Stimulated activated CD8-positive, alpha-beta memory T cell treated with anti-CD3 and anti-CD28 coated beads, Interleukin-12 subunit alpha, Interleukin-12 subunit beta, amount 100 ng/mL, for 4 hours (primary cell): ENCODE measurements at places on chromosomes 3 and 15.

DNA sequence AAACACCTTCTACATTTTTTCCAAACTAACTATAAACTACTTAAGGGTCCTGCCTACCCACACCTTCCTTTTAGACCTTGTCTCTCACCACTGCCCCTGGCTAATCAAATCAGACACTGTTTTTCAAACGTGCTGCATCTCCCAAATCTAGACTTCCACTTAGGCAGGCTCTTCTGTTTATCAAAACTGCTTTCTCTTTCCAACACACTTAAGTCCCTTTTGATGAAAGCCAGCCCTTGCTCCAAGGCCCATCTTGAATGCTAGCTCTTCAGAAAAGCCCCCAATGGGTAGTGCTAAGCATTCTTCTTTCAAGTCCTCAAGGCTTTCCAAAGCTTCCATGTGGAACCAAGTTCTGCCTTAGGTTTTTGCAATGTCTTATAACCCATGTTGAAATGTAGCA lies 888.3 kb downstream of the TUSC7 start:
- no peak for DNase-seq

- no peak for DNase-seq
Observed at GRCh38 chr15:48614051-48614450, 31.5 kb downstream of the FBN1 start.

DNA sequence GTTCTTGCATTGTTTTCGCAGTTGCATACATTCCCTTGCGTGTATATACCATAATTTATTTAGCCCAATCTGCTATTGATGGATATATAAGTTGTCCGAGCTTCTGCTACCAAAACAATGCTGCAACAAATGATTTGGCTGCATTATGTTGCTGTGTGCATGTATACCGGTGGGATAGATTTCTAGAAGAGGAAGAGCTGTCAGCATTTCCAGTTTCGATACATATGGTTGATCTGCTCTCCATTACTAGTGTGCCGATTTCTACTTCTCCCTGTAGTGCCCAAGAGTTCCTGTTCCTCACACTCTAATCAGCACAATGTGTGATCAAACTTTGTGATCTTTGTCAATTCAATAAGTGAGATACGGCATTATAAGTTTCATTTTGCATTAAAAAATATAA lies 92.8 kb upstream of the NMNAT3 start:
- DNase-seq, result no peak

- DNase-seq, result no peak
Observed at GRCh38 chr3:184156522-184156955, 1.4 kb downstream of the DVL3 start.

DNA sequence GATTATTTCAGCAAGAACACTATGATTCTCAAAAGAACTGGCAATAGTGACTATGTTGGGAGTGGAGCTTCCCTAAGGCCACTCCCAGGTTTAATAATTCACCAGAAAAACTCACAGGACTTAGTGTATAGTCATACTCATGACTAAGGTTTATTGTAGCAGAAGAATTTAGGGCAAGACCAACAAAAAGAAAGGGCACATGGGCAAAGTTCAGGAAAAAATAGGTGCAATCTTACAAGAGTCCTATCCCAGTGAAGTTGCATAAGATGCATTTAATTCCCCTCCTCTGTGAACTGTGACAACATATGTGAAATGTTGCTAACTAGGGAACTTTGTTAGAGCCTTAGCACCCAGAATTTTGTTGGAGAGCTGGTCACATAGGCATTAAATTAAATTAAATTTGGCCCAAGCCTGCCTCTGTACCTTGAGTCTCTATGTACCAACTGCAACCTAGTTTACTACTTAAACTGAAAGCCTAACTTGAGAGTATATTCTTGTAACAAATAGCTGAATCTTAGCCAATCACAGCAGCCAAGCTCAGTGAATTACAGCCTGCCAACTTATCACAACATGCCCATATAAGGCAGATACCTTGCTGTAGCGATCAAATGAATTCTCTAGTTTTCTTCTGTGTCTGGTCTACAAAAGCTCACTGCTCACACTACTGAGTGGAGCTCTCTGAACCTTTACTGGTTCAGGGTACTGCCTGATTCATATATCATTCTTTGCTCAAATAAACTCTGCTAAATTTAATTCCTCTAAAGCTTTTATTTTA lies 386.2 kb upstream of the ARHGEF26 start:
- DNase-seq, result no peak

DNA sequence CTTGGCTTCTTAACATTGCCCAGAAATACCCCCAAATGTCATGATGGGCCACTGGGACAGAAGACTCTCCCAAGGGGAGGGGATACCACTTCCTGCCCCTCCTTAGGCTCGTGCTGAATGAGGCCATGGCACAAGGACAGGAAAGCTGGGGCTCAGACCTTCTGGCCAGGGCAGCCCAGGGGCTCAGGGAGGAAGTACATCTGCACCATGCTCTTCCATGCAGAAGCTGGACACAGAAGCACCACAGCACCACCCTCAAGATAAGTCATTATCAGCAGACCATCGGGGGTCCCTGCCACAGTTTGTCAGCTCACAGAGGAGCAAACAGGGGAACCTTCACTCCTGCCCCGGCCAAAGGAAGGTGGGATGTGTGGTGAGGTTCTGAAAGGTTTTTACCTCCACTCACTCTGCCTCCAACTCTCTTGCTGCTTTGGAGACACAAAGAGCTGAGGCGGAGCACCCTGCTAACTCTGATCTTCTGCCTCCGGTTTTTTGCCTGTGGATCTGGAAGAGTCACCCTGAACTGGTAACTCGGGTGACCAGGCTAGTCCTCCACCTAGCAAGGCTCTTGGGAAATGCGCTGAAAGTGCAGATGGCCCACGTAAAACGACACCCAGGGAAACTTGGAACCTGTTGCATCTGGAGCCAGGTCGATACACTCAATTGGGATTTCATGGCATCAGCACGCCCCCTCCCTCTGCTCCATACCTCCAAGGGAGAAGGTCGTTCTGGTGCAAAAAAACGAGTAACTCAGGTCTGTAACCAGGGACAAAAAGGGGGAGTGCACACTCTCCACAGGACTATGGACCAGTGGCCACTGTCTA lies 8.3 kb downstream of the BMF start:
- no peak for DNase-seq

DNA sequence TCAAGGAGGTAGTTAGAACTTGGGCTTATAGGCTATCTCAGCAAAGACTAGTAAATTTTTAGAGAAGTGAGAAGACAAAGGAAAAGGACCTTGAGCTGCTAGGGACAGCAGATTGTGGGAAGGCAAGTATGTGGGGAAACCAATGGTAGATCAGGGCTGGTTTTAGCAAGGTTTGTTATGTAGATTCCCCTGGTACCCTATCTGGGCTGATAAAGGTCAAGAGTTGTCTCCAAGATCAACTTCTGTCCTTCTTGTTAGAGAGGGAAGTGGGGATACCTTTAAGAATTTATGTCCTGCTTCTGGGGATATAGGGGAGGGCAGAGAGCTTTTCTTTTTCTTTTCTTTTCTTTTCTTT lies 28.9 kb downstream of the KAT2B start:
- no peak for DNase-seq

GRCh38 chr3:182364323-182364722 lies 429.0 kb upstream of the ATP11B start:
- DNase-seq, result no peak

GRCh38 chr3:141659821-141660613 lies 78.1 kb upstream of the RNF7 start:
- no peak for DNase-seq

- no peak for DNase-seq
Observed at GRCh38 chr3:184812662-184813042, 686 bp downstream of the VPS8 start.

GRCh38 chr15:95919460-95919859 lies 411.0 kb upstream of the NR2F2 start:
- DNase-seq, result no peak

GRCh38 chr15:101134780-101135179 lies 117.1 kb downstream of the CHSY1 start:
- DNase-seq, result no peak

DNA sequence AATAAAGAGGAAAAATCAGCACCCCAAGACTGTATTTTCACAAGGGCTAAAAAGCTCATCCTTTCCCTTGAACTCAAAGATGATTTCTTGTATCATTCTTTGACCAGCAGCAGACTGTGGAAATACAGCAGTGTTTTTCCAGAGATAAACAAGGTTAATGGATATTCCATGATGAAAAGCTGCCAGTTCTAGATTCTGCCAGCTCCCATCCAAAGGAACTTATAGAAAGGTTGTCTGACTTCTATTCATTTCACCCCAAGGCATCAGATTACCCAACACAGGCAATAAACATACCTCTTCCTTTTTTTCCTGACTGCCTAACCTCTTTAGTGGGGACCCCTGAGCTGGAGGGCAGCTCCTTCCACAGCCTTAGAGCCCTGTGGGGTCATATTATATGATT lies 375.8 kb upstream of the THBS1 start:
- no peak for DNase-seq

- DNase-seq, result no peak
Observed at GRCh38 chr15:55796321-55796965, 53.5 kb upstream of the PRTG start.

GRCh38 chr3:127761441-127761801 lies 60.9 kb downstream of the MGLL start:
- no peak for DNase-seq

DNA sequence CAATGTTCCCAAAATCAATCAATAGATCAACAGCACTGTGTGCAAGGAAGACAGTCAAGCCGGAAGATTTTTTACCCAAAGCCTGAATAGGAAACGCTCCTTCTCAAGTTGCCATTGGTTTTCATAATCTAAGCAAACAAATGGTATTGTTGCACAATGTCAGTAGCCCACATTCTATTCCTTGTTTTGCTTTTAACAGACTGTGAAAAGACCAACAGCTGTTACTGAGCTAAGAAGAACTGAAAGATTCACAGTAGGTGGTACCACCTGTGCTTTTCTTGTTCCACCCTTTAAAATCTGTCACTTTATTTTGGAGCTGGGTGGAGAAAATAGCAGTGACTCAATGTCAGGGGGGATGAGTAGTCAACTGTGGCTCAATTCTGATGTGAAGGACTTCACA lies 357.5 kb upstream of the CADM2 start:
- DNase-seq, result no peak

GRCh38 chr15:73925848-73926218 lies 429 bp upstream of the LOXL1 start:
- DNase-seq, result no peak

DNA sequence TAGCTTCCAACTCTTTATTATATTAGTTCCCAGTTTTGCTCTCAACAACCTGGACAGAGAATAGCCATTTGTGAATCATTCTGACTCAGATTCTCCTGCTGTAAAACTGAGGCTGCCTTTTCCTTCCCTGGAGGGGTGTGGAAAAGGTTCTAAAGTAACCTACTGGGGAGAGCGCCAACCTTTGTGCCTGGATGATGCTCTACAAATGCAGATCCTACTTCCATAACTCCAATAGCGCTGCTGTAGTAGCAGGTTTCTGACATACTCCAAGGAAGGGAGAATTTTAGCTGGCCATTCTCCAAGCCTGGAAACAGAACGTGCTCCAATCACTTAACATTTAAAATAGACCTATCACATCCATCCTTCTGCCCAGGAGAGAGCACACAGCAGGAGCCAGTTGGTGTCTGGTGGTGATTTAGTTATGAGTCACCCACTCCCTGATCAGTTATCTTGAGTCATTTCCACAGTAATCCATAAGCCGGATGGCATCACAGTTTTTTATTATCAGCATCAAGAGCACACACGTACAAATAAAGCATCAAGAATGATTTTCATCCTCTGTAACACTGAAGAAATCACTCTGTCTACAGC lies 38.3 kb downstream of the MYH15 start:
- no peak for DNase-seq

- DNase-seq, result no peak
Observed at GRCh38 chr15:64045774-64046420, 388 bp downstream of the DAPK2 start.

GRCh38 chr15:64180235-64180824 lies 17.5 kb upstream of the PPIB start:
- DNase-seq, result no peak

GRCh38 chr3:9035961-9036360 lies 72.7 kb upstream of the RAD18 start:
- DNase-seq, result no peak

- DNase-seq, result no peak
Observed at GRCh38 chr3:34619990-34620389, 821.6 kb downstream of the PDCD6IP start.

DNA sequence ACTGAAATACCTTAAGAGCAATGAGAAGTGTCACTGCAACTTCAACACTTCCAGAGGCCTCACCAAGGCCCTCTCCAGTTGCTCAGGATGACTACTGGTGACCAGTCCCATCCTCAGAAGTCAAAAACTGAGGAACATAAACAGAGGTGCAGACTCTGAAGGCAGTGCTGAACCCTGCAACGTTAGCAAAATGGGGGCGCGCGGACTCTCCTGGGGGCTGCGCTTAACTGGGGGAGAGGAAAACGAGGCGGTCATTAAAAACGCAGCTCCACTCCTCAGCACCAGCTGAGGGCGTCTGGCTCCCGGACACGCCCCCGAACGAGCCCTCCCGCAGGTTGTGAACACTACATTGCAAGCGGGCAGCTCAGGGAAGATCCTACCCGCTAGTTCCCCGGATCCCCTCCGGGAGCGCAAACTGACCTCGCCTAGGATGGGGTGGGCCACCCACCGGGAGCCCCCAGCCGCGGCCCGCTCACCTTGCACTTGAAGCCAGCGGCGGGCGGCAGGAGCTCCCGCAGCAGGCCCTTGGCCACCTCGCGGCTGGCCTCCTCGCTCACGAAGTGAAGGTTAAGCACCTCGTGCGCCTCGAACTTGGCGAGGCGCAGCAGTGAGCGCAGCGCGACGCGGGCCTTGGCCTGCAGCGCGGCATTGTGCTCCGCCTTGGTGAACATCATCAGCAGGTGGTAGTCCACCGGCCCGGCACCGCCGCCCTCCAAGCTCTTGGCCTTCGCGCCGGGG lies 711 bp downstream of the XXYLT1 start:
- no peak for DNase-seq

- no peak for DNase-seq
Observed at GRCh38 chr3:44896440-44896839, 22.0 kb downstream of the TGM4 start.

DNA sequence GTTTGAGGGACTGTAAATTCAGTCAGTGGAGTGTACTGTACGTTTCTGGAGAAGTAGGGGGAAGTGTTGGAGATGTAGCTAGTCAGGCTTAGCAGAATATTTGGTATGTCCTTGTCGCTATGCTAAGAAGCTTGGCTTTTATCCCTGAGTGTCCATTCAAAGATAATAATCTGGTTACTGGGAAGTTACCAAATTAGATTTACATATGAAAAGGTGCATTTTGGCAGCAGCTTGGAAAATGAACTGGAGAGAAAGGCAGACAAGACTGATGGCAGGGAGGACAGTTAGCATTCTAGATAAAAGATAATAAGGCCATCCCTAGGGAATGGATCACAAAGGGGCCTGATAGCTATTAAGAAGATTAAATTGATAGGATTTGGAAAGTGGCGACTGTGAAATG lies 58.7 kb downstream of the P2RY1 start:
- no peak for DNase-seq

GRCh38 chr3:130975251-130975650 lies 51.4 kb downstream of the ASTE1 start:
- DNase-seq, result no peak

GRCh38 chr3:122295266-122296062 lies 29.6 kb upstream of the CSTA start:
- DNase-seq, result no peak

- no peak for DNase-seq
Observed at GRCh38 chr3:8739757-8740504, 6.3 kb downstream of the CAV3 start.
